ENCODE measurements at places on chromosomes 1 and 21.

GRCh38 chr1:205293350-205294074, 28.0 kb downstream of the NUAK2 start:
- no peak for DNase-seq

GRCh38 chr1:91054780-91055481, 33.1 kb upstream of the ZNF644 start:
- DNase-seq: no peak

- no peak for DNase-seq
These were observed 36.6 kb downstream of the POFUT2 start for GRCh38 chr21:45250914-45251634.

GRCh38 chr1:43396059-43396458, 6.4 kb downstream of the SZT2 start:
- DNase-seq: no peak

DNA sequence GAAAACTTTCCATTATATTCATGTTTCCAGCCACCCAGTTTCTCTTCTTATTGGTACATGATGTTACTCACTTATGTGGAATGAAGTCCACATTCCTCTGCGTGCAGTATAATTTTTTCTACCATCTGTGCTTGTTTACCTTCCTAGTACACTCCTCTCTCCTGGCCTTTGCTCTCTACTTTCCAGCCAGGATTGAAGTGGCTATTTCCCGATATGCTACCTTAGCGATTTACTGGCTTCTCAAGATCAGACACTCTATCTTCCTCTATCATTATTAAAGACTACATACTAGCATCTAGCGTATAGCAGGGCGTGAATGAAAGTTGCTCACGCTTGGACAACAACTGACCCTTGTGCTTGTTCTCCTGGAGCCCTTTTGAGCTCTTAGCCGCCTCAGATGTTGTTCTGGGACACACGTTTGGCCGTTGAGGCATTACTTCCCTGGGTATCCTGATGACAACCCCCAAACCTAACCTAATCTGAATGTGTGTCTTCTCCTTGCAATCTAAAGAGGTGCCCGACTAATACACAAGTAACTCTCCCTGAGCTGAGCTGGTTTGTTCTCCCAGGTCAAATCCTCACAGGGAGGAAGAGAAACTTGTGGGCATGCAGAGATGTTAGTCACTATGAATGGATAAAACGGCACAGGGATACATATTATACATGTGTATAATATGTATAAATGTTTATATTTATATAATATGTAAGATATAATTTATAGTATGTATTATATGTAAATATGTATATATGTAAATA, 13.4 kb upstream of the MTARC2 start:
- DNase-seq: no peak

- no peak for DNase-seq
These were observed 234.7 kb downstream of the TOMM20 start for GRCh38 chr1:234893725-234894630.

DNA sequence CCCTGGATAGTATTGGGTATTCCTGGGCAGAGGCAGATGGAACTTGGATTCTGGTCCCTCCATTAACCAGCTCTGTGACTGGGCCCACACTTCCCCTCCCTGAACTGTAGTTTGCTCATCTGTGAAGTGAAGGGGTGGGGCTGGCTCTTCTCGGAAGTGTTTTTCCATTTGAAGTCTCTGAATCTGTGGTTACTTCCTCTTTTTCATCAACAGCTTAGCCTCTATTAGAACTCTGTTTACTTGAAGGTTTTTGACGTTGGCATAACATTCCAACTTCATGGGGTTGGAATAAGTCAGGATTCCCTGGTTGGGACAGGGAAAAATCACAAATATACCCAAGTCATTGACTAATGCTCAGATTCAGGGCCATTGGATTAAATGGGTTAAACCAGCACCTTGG, 3.6 kb downstream of the KIAA0040 start:
- DNase-seq: no peak

DNA sequence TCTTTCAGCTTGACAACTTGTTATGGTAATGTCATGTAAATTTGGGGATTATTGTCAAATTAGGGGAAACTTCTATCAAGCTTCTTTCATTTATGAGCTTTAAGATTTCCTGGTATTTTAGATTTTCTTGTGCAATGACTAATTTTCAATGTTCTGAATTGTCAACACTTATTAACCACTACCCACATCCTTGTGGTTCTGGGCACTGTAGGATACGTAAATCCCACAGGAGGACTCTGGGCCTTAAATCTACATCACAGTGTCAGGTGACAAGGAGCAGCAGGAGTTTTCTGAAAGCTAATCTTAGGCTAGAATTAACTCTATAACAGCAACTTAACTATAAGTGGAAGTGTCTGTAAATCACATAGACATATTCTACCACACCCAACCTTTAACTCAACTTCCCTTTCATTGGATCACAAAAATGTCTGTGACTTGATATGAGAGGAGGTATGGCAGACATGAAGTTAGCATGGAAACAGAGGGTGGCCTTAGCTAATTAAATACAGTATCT, 397.7 kb downstream of the HLX start:
- no peak for DNase-seq

DNA sequence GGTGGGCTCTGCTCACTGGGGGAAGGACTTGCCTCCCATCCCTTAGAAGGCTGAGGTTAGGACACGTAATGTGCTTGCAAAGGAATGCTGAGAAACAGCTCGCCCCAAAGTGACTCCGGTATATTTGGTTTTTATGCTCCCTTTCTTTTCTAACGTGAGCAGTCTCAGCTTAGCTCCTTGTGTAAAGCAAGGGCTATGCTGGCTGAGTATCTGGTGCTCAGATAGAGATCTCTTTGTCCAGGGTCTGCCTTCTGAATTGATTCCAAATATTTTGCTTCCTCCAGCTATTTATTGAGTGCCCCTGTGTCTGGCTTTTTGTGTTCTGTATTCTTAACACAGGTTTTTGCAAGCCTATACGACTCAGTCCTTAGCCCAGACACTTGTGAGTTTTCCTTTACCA, 94.5 kb upstream of the ARTN start:
- no peak for DNase-seq

- DNase-seq: no peak
These were observed 3.7 kb upstream of the PAQR6 start for GRCh38 chr1:156251527-156251926.

DNA sequence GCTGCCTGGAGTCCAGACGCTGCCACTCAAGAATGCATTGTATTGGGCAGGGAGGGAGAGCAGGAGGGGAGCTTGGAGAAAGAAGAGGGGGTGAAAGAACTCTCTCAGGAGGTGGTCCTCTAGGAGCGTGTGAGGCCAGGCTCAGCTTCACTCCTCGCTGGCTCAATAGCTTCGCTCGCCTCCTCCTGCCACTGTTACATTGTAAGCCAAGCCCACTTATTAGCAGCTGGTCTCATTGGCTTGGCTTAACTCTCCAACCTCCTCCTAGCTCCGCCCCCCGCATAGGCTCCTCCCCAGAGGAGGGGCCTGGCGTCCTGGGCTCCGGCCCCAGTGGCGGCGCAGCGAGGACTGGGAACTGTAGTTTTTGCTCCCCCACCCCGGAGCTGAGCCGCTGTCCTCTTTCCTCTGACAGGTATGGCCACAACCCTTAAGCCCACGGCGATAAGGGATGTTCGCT, at the start of gene KCNN3:
TSS of gene KCNN3 (minus strand) at position 167 of the 457 bp plus-strand sequence. CDS start 317 bp downstream, outside the sequence.
- peak; percentile 93 for DNase-seq

GRCh38 chr1:96409087-96409486, 312.5 kb upstream of the PTBP2 start:
- no peak for DNase-seq

- no peak for DNase-seq
These were observed 35.8 kb upstream of the PLXNA2 start for GRCh38 chr1:208279826-208280588.

DNA sequence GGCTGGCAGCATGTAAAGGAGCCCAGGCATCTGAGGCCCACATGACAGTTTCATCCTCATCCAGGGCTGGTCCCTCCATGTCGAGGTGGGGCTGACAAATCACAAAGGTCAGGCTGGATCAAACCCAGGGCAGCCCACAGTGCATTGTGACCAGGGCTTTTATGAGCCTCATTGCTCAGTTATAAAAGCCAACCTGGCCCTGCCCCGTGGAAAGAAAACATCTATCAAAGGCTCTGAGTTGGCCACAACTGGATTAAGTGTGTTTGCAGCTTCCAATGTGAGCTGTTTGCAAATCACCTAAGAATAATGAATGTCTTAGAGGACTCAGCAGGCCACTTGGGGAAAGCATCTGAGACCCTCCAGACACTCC, 45.4 kb downstream of the GRHL3 start:
- no peak for DNase-seq

- DNase-seq: no peak
These were observed 6.7 kb downstream of the TAS1R3 start for GRCh38 chr1:1337793-1338147.

- DNase-seq: no peak
These were observed 6.8 kb downstream of the ODF2L start for GRCh38 chr1:86389307-86389706.

- no peak for DNase-seq
These were observed 130.3 kb upstream of the PLXNA2 start for GRCh38 chr1:208374391-208374941.

DNA sequence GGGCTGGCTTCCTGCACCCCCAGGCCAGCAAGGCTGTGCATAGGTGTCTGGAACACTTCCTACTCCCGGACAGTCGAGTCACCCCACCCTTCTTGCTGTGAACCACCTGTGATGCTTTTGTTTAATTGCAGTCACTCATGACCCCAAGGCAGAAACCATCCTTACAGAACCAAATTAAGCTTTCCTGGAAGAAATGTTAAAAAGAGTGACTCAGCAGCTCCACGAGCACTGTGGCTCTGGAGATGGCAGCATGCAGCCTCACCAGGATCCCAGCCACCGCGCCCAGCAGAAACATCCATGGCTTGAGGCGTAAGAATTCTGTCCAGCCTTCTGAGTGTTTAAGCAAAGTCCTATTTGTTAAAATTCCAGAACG, 28.8 kb downstream of the SNAP47 start:
- DNase-seq: no peak

- no peak for DNase-seq
These were observed 26.3 kb downstream of the KIAA0319L start for GRCh38 chr1:35530946-35531345.

DNA sequence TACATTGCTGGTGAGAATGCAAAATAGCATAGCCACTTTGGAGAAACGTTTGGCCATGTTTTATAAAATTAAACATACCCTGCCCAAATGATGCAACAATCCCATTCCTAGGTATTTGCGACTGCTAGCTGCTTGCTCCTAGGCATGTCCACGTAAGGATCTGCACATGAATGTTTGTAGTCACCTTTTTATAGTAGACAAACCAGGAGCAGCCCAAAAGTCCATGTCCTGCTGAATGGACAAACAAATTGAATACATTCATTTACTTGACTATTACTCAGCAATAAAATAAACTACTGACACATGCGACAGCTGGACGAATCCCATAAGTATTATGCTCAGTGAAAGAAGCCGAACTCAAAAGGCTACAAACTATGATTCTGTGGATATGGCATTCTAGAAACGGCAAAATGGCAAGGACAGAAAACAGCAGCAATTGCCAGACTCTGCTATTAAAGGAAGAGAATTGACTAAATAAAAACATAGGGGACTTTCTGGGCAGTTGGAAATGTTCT, 161.9 kb upstream of the GALNT2 start:
- DNase-seq: no peak

Measured in type B pancreatic cell (in vitro differentiated cells).